ENCODE measurements at places on chromosomes 3 and 15.
A peak's percentile ranks its signal among the peaks of the same experiment; 100 is the strongest.

DNA sequence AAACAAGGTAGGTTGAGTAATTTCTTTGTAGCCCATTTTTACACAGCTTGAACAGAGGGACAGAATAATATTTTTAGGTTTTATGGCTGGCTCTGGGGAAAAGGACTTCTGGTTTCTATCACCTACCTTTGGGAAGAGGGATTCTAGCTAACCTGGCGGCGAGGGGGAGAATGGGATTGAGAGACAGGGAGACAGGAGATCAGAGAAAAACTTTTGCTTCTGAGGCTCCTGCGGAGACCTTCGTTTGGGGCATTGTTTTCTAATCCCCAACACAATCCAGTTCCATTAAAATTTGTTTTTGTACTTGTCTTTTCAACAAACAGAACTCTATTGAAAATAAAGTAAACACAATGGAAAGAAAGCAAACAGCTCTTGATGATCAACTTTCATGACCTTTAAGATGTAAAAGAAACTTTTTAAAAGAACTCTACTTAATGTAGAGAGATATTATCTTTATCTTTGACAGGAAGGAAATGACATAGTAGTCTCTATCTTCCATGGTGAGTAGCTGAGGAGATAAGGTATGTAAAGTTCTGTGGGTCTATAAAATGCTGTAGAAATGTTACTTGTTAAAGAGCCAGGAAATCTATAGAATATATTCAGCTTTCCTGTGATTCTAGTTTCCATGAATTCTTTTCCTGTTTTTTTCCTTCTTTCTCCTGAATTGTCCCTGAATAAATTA, 37.0 kb upstream of the P2RY1 start:
- no peak for DNase-seq

DNA sequence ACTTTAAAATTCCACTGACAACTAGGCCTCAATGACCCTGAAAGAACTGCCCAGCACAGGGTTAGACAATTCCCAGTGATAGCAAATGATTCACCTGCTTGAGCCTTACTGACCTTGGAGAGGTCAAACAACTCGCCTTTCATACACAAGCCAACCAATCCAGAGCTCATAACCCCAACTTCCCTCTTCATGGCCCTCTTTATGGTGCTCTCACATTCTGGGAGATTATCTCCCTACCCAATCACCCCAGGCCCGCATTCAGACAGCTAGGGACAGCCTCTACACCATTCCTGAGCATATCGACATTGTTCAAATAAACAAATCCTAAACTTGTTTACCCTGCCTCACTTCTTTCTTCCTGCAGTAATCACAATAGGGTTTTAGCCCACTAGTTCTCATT, 32.2 kb upstream of the COLQ start:
- no peak for DNase-seq

GRCh38 chr3:51268132-51268531, 117.0 kb upstream of the MANF start:
- DNase-seq, result no peak

GRCh38 chr3:156151824-156152428, 31.5 kb downstream of the KCNAB1 start:
- DNase-seq, result peak; percentile 51

Measured in activated CD8-positive, alpha-beta memory T cell treated with anti-CD3 and anti-CD28 coated beads, Interleukin-2, amount 50 U/mL, for 4 hours (primary cell).